ENCODE measurements at places on chromosomes 7 and 10.

GRCh38 chr7:91127959-91128358 lies 136.3 kb upstream of the FZD1 start:
- no peak for DNase-seq

DNA sequence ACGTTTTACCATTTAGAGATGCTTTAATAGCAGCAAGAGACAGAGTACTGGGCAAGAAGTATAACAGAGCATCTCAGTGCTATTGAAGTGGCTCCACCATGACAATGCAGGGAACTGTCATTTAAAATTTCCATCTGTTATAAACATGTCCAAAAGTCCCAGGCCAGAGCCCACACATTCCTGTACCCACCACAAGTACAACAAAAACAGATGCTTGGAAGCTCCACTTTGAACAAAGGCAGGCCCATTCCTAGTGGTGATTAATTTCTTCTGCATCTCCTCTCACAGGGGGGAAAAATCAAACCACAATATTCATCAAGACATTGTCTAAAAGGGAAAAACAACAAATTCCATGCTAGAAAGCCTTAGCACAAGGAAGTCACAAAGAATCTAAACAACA lies 627.9 kb downstream of the PARD3 start:
- DNase-seq, result no peak

GRCh38 chr7:40717242-40717641 lies 582.4 kb downstream of the SUGCT start:
- peak; percentile 61 for DNase-seq

GRCh38 chr7:130344271-130344866 lies at the start of gene CPA5:
Gene CPA5 (plus strand): TSS chr7:130344816. CDS start chr7:130346486, 1,670 bp downstream.
- no peak for DNase-seq

DNA sequence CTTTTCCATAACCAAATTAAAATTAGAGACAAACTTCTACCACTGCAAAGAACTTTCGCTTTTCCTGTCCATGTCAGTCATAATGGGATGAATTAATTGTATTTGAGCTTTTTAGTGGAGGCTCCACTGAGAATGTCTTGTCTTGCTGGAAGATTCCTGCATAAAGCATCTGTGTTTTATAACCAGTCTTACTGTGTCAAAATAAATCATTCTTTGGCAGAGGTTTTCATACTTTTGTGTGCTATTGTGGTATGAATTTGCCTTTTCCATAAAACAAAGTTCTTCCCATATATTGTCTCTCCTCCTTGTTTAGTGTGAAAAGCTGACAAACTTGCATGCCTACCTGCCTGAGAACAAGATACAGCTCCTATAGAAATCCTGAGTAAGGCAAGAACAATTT lies 124.8 kb upstream of the CCDC6 start:
- no peak for DNase-seq

DNA sequence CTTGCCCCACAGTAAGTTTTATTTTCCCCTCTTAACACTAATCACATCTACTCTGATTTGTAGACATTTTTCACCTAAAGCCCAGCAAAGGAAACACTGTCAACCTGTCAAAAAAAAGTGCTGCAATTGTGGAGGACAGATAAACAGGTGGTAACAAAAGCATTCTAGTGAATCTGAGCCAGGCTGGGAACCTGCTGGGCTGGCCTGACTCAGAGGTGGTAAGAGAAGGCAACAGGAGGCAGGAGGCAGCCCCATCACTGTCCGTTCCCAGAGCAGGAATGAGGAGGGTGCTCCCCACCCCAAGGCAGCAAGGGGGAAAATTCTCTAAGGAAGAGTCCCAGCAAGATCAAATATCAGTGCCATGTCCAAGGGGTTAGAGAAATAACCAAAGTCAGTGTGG lies 19.5 kb upstream of the HERPUD2 start:
- DNase-seq, result no peak

DNA sequence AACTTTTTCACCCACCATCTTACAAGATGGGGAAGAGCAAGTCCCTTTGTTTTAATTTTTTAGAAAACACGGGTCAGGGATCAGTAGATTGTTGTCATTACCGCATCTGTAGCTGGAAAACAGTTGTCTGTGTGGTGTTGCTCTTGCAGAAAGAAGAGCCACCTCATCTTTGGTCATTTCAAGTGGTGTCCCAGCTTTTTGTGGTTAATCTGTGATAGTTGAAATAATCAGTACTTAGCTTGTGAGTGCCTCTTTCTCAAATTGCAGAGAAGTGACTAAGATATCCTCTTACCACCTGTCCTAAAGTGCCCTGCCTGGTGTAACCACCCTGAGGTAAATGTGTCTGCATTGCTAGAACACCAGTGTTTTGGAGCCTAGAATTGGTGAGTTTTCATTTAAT lies 5.5 kb downstream of the PRPF18 start:
- no peak for DNase-seq

DNA sequence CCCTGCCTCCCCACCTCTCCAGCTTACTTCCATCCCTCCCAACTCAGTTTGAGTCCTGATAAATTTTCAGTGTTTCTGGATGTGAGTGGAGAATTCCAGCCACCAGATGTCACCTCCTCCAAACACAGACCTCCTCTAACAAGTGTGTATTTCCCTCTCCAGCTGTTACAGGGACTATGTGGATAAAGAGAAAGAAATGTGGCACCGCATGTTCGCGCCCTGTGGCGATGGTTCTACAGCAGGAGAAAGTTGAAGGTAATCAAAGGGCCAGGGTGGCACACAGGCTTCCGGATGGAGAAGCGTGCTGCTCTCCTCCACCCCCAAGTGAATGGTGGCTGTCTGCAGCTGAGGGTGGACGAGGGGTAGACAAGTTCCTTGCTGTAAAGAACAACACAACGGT lies 14.7 kb downstream of the FKBP6 start:
- no peak for DNase-seq

DNA sequence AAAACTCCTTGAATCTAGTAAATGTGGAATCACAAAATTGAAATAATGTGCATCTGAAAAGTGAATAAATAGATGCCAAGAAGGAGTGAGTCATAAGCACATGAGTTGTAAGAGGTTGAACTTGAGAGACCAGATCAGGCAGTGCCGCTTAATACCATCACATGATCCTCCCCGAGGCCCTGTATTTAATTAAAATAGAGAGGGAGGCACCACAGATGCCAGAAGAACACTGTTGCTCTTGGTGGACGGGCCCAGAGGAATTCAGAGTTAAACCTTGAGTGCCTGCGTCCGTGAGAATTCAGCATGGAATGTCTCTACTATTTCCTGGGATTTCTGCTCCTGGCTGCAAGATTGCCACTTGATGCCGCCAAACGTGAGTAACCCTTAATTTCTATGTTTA lies at the start of gene GPNMB:
Gene GPNMB, plus strand, starts transcription at position 221 of the 400 bp plus-strand sequence. Its CDS starts 83 bp downstream, at position 304.
- DNase-seq, result no peak

DNA sequence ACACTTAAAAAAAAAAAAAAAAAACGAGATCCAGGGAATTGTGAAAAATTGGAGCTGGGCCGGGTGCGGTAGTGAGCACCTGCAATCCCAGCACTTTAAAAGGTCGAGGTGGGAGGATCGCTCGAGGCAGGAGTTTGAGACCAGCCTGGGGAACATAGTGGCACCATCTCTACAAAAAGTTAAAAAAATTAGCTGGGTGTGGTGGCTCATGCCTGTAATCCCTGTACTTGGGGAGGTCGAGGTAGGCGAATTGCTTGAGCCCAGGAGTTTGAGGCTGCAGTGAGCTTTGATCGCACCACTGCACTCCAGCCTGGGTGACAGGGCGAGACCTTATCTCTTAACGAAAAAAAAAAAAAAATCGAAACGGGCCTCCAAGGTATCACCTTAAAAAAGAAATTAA lies 2.0 kb downstream of the CLDN4 start:
- no peak for DNase-seq

DNA sequence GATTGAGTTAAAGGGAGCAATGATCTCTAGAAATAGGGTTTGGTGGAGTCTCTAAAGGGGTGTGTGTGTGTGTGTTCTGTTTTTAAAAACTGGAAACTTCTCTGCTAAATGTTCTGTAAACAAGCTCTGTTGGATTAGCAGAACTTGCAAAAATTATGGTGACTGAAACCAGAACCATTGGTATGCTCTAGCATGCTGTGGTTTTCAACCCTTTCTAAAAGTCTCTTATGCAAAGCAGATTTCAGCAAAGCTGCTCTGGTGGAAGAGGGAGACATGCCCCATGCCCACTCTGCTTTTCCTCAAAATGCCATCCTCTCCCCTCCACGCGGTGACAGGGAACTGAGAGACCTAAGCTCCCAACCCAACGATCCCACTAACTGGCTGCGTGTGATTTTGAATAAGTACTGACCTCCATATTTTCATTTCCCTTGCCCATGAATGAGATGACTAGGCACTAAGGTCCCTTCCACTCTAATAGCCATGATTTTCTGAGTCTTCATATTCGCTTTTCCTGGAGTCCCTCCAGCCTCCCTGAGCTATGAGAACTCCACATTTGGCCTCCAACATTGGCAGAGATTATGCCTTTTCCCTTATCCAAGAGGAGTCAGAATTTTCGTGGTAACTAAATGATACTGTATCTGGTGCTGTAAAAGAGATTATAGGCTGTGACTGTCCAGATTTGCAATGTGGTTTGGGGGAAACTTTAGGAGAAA lies 117.3 kb upstream of the PALS2 start:
- DNase-seq, result no peak

DNA sequence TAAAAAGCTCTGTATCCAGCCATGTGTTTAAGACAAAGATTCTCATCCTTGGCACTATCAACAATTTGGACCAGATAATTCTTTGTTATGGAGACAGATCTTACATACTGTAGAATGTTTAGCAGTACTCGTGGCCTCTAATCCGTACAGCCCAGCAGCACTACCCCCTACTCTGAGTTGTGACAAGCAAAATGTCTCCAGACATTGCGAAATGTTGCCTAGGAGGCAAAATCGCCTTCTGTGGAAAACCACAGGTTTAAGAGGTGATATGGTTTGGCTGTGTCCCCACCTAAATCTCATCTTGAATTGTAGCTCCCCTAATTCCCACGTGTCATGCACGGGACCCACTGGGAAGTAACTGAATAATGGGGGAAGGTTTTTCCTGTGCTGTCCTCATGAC lies 186.7 kb downstream of the CHCHD3 start:
- DNase-seq, result peak; percentile 6

DNA sequence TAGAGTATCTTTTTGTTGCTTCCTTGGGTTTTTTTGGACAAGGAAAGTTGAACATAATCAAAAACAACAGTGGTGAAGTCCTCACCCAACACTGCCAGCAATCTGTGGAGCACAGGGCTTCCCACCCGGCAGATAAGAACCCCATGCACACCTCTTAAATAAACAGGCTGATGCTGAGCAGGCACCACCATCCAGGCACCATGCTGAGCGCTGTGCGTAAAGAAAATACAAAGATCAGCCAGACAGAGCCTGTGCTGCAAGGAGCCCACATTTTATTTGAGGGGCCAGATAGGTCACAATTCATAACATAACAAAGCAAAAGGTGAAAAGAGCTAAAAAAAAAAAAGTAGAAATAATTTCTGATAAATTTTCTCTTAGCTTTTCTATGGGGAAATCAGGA lies 231.2 kb downstream of the PTPRN2 start:
- DNase-seq, result no peak

DNA sequence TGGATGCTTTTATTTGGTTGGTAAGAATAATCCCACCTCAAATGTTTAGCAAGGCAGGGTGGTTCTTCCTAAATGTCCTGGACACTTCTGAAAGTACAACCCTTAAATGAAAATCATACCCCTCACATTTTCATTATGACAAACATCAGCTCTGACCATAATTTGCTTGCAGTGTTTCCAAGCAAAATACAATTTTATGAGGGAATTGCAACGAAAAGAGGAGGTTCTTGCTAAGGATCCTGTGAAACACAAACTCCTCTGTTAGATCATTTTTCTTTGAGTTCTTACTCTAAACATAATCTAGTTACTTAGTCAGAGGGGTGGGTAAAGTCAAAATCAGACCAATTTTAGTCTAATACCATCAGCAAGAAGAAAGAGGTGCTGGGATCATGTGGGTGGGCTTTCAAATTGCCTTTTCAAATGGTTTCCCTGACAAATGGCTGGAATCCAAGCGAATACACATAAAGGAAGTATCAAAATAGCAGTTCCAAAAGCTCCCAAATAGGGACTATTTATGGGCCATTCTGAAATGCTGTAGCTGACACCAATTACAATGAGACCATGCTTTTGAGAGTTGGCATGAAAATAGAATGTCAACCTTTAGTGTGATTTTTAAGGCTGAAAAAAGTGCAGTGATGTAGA lies 164.9 kb upstream of the INHBA start:
- no peak for DNase-seq

- no peak for DNase-seq
Measured at GRCh38 chr7:55538538-55538937, 33.8 kb downstream of the VOPP1 start.

DNA sequence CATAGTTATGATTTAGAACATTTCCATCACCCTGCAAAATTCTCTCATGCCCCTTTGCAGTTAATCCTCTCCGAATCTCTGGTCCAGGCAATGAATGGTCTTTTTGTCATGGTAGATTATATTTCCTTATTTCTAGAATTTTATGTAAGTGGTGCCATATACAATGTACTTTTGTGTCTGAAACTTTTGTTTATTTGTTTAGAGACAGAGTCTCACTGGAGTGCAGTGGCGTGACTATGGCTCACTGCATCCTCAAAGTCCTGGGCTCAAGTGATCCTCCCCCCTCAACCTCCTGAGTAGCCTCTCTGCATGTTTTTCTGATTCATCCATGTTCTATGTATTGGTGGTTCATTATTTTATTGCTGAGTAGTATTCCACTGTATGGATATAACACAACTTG lies 23.2 kb upstream of the PDK4 start:
- no peak for DNase-seq

- DNase-seq, result no peak
Measured at GRCh38 chr7:83686416-83686815, 37.5 kb upstream of the SEMA3E start.

DNA sequence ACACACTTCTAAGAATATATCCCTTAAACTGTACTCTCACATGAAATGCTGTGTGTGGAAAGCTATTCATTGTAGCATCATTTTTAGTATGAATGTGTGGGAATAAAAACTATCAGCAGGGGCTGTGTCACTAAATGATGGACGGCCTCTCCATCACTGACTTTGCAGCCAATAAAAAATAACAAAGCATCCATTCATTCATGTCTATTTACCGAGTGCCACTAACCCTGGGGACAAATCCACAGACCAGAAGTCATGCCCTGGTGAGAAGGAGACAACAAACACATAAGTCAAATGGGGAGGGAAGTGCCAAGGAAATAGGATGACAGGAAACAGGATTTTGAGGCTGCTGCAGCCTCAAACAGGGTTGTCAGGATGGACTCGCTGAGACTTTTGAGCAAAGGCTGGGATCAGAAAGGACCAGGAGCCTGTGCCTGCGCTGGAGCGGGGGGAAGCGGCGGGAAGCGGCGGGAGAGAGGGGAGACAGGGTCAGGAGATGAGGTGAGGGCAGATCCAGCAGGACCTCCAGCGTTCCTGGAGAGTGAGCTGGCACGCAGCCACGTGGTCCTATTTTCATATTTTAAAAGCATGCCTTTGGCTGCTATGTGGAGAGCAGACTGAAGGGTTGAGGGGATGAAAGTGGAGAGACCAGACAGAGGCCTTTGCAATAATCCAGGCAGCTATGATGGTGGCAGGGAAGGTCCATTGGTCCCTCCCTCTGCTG lies 2.2 kb upstream of the NOM1 start:
- no peak for DNase-seq

GRCh38 chr7:140036224-140036962 lies 26.4 kb downstream of the PARP12 start:
- DNase-seq, result peak; percentile 70

GRCh38 chr10:121128164-121128563 lies 277.0 kb downstream of the WDR11 start:
- no peak for DNase-seq

- peak; percentile 67 for DNase-seq
Measured at GRCh38 chr10:43160046-43160920, 22.0 kb downstream of the CSGALNACT2 start.

GRCh38 chr7:66182920-66183319 lies 22.2 kb upstream of the TPST1 start:
- DNase-seq, result no peak

- no peak for DNase-seq
Measured at GRCh38 chr7:155529346-155529745, 17.0 kb downstream of the CNPY1 start.

All from hematopoietic multipotent progenitor cell treated with erythropoietin and hydrocortisone succinate and interleukin-3 and kit ligand, for 4 days (in vitro differentiated cells).